Effector memory CD4-positive, alpha-beta T cell (primary cell): ENCODE measurements at places on chromosomes 11 and 22.
A peak's percentile ranks its signal among the peaks of the same experiment; 100 is the strongest.

DNA sequence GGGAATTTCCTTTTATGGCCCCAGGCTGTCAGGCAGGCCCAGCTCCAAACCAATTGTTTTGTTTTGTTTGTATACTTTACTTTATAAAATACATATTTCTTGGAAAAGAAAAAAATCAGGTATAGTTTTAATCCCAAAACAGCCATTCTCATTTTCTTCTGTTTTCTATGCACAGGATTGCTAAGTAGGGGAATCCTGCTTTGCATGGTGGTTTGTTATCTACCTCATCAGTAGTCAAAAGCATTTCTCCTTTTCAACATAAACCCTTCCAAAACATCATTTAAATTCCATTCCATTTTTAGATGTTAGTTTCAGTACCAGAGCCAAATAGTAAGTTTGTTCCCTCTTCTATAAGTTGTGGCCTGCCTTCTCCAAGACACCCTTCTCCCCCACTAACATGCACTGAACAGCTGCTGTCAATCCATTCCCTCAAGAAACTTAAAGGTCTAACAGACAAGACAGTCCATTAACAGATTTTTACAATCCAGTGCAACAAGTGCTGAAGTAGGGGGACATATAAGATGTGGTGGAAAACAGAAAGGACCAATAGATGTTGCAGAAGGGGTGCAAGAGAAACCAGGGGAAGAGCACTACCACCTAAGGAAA is 3.7 kb downstream of the ILK start:
- H3K27me3 ChIP-seq = no peaks in the 10 kb centered on the region
- H3K4me1 ChIP-seq = peaks cover 46% of the 10 kb centered on the region
- H3K36me3 ChIP-seq = peaks cover 32% of the 10 kb centered on the region
- H3K27ac ChIP-seq = peak overlapping the region; percentile 53
- no peak for DNase-seq
- peak overlapping the region; percentile 3 for H3K4me3 ChIP-seq

- H3K27ac ChIP-seq = no peak within 1 kb of the TSS
- DNase-seq = no peak
- peaks cover 35% of the 10 kb centered on the region for H3K27me3 ChIP-seq
- H3K4me3 ChIP-seq = no peak within 1 kb of the TSS
- peaks cover 37% of the 10 kb centered on the region for H3K4me1 ChIP-seq
Measured at GRCh38 chr11:46391578-46392420, at the start of gene CHRM4. CHRM4 (minus strand) TSS chr11:46391776; CDS start chr11:46386557, 5,219 bp downstream.

DNA sequence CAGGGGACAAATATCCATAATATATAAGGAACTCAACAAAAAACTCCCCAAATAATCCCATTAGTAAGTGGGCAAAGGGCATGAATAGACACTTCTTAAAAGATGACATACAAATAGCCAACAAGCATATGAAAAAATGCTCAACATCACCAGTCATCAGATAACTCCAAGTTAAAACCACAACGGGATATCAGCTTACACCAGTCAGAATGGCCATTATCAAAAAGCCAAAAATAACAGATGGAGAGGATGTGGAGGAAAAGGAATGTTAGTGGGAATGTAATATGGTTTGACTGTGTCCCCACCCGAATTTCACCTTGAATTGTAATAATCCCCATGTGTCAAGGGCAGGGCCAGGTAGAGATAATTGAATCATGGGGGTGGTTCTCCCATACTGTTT is 350.1 kb downstream of the GUCY1A2 start:
- no peaks in the 10 kb centered on the region for H3K4me1 ChIP-seq
- H3K27ac ChIP-seq = no peak overlapping the region
- H3K36me3 ChIP-seq = no peaks in the 10 kb centered on the region
- no peak for DNase-seq
- H3K4me3 ChIP-seq = no peak overlapping the region

- no peak for DNase-seq
- no peaks in the 10 kb centered on the region for H3K36me3 ChIP-seq
- no peak overlapping the region for H3K27ac ChIP-seq
- no peaks in the 10 kb centered on the region for H3K27me3 ChIP-seq
- peaks cover 5% of the 10 kb centered on the region for H3K4me1 ChIP-seq
- peak overlapping the region; percentile 47 for H3K4me3 ChIP-seq
Measured at GRCh38 chr22:42500836-42501179, 18.8 kb downstream of the RRP7A start.

DNA sequence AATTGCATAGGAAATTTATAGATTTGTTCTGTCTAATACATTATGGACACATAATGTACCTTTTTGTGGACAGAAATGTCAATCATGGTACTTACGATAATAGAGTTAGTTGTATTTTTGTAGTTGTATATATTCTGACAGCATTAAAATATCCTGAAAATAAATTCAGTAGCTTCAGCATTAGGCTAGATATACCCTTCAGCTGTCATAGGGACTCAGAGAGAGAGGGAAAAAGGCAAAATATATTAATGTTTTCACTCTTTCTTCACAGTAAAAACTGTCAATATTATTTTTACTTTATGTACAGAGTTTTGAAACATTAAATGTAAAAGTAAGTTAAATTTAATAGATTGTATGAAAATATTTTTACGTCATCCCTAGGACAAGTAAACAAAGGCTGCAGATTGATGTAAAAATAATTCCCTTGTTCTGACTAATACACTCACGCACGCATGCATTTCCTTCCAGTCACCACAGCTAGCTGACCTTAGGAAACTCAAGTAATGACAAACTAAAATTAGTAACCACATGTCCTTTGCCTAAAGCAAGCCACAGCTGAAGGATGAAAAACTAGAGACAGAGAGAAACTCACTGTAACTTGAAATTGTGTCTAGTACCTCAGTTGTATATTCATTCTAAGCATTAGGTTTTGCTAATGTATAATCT is 104.7 kb upstream of the CARD18 start:
- H3K4me1 ChIP-seq = no peaks in the 10 kb centered on the region
- no peaks in the 10 kb centered on the region for H3K27me3 ChIP-seq
- H3K4me3 ChIP-seq = no peak overlapping the region
- H3K27ac ChIP-seq = no peak overlapping the region
- no peaks in the 10 kb centered on the region for H3K36me3 ChIP-seq
- no peak for DNase-seq

DNA sequence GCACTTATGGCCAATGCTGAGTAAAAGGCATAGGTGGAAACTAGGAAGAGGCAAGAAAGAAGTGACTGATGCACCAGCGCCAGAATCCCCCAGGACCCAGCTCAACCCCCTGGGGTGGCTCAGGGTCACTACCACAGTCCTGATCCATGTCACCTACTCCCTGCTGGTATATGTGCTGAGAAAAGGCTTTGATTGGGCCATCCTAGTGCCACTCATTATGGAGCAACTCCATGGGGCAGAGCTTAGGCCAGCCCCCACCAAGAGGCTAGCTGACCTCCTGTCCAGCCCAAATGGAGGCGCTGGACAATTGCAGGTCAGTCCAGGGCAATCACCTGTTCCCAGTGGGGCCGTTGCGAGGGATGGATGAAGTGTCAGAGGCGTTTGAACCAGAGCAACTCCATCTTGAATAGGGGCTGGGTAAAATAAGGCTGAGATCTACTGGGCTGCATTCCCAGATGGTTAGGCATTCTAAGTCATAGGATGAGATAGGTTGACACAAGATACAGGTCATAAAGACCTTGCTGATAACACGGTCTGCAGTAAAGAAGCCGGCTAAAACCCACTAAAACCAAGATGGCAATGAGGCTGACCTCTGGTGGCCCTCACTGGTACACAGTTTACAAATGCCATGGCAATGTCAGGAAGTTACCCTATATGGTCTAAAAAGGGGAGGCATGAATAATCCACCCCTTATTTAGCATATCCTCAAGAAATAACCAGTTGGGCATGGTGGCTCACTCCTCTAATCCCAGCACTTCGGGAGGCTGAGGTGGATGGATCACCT is 20.6 kb upstream of the DAGLA start:
- no peak for DNase-seq
- H3K36me3 ChIP-seq = no peaks in the 10 kb centered on the region
- H3K27me3 ChIP-seq = no peaks in the 10 kb centered on the region
- no peak overlapping the region for H3K27ac ChIP-seq

GRCh38 chr22:41619979-41620588 is 759 bp downstream of the DESI1 start:
- peak overlapping the region; percentile 96 for H3K4me3 ChIP-seq
- DNase-seq = peak; percentile 5
- H3K27ac ChIP-seq = peak overlapping the region; percentile 100
- H3K27me3 ChIP-seq = no peaks in the 10 kb centered on the region
- peaks cover 10% of the 10 kb centered on the region for H3K36me3 ChIP-seq

- H3K4me3 ChIP-seq = no peak overlapping the region
- DNase-seq = no peak
- no peak overlapping the region for H3K27ac ChIP-seq
- H3K4me1 ChIP-seq = no peaks in the 10 kb centered on the region
Measured at GRCh38 chr22:33271390-33272161, 213.4 kb upstream of the SYN3 start.

GRCh38 chr22:50526834-50527801 is 1.7 kb upstream of the SCO2 start:
- no peak for DNase-seq
- no peaks in the 10 kb centered on the region for H3K27me3 ChIP-seq
- peaks cover 14% of the 10 kb centered on the region for H3K36me3 ChIP-seq
- H3K27ac ChIP-seq = peak overlapping the region; percentile 94
- H3K4me3 ChIP-seq = peak overlapping the region; percentile 71

DNA sequence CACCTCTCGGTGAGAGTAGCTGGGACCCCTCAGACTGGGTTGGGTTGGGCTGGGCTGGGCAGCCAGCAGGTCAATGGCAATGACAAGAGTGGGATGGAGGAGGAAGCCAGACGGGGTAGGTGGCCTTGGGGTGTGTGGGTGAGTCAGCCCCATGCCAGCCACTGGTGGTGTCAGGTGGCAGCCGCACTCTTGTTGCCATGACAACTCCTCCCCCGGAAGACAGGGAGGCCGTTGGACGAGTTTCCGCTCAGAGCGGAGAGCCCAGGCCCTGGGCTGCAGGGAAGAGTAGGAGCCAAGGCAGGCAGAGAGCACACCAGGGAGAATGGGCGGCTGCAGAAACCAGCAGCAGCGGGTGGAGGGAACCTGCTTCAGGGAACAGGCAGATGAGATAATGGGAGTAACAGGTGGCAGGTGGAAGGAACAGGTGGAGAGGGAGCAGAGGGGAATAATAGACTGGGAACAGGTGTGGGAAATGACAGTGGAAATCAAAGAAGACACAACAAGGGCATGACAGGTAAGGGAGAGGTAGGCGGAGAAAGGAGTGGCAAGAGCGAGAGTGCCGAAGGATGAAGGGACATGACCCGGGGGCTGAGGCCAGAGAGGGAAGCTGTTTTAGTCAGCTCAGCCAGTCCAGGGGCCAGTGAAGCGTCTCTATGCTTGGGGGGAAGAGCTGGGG is 8.7 kb downstream of the SPTBN2 start:
- DNase-seq = no peak
- no peaks in the 10 kb centered on the region for H3K36me3 ChIP-seq
- H3K4me3 ChIP-seq = no peak overlapping the region
- H3K4me1 ChIP-seq = no peaks in the 10 kb centered on the region
- H3K27me3 ChIP-seq = no peaks in the 10 kb centered on the region
- H3K27ac ChIP-seq = no peak overlapping the region

DNA sequence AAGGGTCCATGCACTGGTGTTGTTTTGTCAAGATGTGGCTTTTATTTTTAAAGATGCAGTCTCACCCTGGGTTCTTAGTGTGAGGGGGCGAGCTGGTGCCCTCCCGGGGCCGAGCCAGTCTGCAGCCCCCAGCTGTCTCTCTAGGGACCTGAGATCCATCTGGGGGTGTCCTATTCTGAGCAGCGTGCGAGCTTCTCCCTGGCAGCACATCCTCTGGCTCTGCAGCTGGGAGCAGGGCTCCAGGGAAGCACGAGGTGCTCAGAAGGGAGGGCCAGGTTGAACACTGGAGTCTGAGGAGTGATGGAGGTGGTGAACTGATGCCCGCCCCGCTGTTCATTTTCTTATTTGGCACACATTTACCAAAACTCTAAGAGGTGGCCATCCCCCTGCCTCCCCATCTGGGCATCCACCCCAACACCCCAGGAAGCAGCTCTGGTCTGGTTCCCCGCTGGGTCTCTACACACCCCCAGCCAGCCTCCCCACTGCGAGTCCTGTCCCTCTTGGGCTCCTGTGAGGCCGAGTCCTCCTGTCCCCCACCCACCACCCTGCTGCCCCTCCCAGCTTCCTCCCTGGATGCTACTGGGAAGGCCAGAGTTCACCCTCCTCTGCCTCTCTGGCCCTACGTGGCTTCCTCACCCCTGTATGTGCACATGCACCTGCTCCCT is 956.4 kb downstream of the BRD1 start:
- no peaks in the 10 kb centered on the region for H3K4me1 ChIP-seq
- DNase-seq = no peak
- H3K27me3 ChIP-seq = no peaks in the 10 kb centered on the region
- no peak overlapping the region for H3K27ac ChIP-seq

DNA sequence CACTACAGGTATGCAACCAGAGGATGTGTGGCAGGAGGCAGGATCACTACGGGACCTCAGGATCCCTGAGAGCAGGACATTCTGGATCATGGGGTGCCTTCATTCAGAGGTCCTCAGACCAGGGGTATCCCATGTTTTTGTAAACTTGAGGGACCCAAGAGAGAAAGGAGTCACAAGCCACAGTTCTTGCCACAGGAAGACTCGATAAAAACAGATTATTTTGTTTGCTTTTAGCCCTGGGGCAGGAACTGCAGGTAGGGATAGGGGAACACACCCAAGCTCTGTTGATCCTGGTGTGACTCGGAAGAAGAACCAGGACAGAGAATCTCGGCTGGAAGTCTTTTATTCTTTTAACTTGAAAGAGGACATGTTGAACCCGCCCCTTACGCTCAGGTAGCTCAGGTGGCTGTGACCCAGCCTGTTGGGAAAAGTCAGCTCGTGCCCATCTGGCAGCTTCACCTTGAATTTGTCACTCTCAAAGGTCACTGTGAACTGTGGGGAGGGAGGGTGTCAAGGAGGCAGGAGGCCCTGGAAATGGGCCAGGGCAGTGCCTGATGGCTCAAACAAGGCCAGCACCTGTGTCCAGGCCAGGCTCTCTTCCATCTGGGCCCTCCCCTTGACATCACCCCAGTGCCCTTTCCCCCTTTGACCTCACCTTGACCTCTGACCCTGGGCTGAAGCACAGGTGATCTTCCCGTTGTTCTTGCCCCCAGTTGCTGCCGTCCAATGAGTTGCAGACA is 9.8 kb downstream of the LGALS2 start:
- peaks cover 18% of the 10 kb centered on the region for H3K4me1 ChIP-seq
- H3K27me3 ChIP-seq = no peaks in the 10 kb centered on the region
- no peak overlapping the region for H3K4me3 ChIP-seq
- H3K36me3 ChIP-seq = no peaks in the 10 kb centered on the region

DNA sequence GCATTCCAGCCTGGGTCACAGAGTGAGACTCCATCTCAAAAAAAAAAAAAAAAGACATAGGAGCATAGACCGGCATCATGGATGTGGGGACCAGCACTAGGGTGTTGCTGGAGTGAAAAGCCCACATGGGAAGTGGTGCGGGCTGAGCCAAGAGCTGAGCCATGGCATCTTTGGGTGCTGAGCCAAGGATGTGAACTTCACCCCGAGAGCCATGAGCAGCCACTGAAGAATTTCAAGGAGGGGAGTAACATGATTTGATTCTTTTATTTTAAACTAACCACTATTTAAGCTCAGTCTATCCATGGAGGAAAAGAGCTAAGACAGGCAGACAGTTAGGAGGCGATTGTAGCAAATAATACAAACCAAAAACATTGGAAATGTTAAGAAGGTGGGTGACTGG is 57.4 kb downstream of the AHNAK start:
- no peaks in the 10 kb centered on the region for H3K4me1 ChIP-seq
- no peak for DNase-seq
- no peak overlapping the region for H3K27ac ChIP-seq
- no peaks in the 10 kb centered on the region for H3K36me3 ChIP-seq
- no peak overlapping the region for H3K4me3 ChIP-seq
- no peaks in the 10 kb centered on the region for H3K27me3 ChIP-seq

- H3K4me3 ChIP-seq = no peak overlapping the region
- H3K4me1 ChIP-seq = no peaks in the 10 kb centered on the region
- H3K27me3 ChIP-seq = no peaks in the 10 kb centered on the region
- H3K36me3 ChIP-seq = no peaks in the 10 kb centered on the region
- no peak overlapping the region for H3K27ac ChIP-seq
- DNase-seq = no peak
Measured at GRCh38 chr11:28808771-28809170, 700.6 kb downstream of the METTL15 start.
